B cell (primary cell): ENCODE measurements at places on chromosomes 11 and 22.
A peak's percentile ranks its signal among the peaks of the same experiment; 100 is the strongest.

GRCh38 chr11:67002921-67003411 lies 20.0 kb upstream of the SYT12 start:
- no peak for DNase-seq

GRCh38 chr11:96337541-96338431 lies 5.2 kb downstream of the MAML2 start:
- DNase-seq: peak; percentile 42

DNA sequence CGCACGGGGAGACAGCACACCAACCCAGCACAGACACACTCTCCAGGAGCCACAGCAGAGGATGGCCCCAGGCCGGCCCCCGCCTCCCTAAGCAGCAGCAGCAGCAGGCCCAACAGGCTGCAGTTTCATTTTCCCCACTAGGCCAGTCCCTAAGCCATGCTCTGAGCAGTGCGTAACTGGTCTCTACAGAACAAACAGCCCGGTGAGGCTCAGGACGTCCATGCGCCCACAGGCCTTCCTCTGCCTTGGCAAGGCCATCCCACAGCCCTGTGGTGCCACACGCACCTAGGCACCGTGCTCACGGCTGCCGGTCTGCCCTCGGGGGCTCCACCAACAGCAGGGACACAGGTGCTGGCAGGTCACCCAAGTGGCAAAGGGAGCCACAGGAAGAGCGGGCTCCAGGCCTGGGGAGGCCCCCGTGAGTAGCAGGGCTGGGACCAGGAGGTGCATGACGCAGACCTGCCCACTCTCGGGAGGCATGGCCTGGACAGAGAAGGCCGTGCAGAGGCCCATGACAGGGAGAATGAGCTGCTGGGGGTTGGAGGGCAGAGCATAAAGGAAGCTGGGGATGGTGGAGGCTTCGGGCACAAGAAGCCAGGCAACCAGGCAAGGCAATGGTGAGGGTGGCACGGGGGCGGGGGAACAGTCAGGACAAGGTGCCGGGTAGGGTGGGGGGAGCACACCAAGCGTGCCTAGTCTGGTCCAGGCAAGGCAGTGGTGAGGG lies 1.4 kb upstream of the MOB2 start:
- no peak for DNase-seq

- DNase-seq: no peak
Measured at GRCh38 chr22:36303874-36304273, 50.9 kb downstream of the APOL1 start.

GRCh38 chr11:22520521-22520920 lies 105.1 kb downstream of the FANCF start:
- DNase-seq: no peak

DNA sequence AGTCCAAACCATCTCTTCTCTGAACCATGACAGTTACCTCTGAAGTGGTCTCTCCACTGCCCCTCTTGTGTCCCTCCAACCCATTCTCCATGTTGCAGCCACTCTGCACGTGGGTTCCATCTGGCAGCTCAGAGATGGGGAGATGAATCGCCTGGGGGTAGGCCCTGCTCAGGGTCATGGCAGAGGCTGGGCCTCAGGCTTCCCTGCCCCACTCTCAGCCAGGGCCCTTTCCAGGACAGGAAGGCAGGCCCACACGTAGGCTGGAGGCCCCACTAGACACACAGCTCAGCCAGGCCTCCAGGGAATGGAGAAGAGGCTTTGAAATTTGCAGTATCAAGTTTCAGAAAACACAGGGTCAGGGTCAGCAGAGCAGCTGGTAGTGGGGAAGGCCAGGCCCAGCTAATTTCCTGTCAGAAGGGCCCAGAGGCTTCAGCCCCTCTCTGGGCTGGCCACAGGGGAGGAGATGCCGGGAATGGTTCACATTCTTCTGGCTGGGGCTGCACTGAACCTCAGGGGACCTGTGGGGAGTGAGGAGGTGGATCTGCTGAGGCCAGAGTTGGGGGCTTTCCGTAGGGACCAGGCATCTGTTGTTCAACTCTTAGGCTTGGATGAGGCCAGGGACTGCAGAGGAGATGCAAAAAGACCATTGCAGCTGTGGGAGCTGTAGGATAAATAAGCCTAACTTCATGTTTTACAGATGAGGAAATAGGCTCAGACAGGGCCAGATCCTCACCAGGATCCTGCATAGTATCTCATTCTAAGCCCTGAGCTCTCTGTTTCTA lies 101.6 kb downstream of the SWAP70 start:
- DNase-seq: no peak

GRCh38 chr22:44186121-44186510 lies 5.4 kb downstream of the PARVG start:
- no peak for DNase-seq

DNA sequence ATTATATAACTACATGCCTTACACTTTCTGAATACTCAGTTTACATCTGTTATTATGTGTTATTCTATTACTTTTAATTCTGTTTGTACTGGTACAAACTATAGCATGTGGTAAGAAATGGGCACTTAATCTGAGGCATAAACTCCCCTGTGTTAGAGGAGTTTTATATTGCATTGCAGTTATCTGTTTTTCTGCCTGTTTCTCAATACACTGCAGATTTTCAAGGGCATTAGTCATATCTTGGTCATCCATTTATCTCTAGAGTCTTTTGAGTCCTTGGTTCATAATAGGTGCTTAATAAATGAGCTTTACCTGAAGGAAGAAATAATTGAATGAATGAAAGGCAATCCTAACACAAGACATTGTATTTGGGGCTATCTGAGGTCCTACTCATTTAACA lies 182.9 kb upstream of the CTSC start:
- no peak for DNase-seq

- DNase-seq: peak; percentile 37
Measured at GRCh38 chr11:67656278-67656922, 5.9 kb upstream of the ACY3 start.

- no peak for DNase-seq
Measured at GRCh38 chr11:119361056-119361787, 14.7 kb upstream of the MFRP start.

DNA sequence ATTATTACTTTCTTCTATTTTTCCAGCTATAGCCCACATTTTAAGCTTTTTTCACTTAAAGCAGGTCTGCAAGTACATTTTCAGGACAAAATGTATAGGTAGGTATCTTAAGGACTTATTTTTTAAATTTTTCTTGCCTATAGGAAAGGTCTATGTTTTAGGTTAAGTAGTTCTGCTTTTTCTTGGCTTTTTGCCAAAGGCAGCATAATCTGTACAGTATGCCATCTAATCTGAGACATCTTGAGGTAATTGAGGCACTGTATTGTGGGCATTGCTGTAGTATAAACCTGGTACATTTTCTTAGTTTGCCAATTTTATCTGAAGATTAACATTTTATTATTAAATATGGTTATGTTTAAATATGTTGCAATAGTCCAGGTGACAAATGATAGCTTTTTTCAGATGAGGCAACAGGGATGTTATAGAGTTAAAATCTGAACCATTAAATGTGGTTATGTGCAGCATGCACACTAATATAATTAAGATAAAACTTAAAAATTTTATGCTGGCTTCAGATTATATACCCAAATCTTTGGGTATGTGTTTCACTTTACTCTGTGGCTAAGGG lies 42.9 kb downstream of the QSER1 start:
- DNase-seq: no peak

DNA sequence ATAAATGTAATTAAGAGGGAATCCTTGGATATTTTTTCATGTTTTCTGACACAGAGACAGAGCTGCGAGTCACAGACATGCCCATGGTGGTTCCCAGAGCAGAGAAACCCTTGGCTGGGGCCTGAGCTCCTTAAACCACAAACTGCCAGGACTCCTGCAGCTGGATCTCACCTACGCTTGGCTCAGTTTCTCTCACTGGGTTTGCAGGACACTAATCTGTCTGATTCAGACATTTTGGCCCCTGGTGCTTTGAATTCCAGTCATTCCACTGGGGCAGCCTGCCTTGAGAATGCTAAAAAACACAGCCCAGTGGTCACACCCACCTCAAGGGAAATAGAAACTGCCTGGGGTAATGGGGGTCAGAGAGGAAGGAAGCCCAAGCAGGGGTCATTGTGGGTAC lies 122.6 kb downstream of the CCDC81 start:
- DNase-seq: no peak

GRCh38 chr11:113773092-113773415 lies 438 bp downstream of the ZW10 start:
- no peak for DNase-seq

- DNase-seq: peak; percentile 14
Measured at GRCh38 chr11:123302751-123303195, 107.7 kb upstream of the CLMP start.

DNA sequence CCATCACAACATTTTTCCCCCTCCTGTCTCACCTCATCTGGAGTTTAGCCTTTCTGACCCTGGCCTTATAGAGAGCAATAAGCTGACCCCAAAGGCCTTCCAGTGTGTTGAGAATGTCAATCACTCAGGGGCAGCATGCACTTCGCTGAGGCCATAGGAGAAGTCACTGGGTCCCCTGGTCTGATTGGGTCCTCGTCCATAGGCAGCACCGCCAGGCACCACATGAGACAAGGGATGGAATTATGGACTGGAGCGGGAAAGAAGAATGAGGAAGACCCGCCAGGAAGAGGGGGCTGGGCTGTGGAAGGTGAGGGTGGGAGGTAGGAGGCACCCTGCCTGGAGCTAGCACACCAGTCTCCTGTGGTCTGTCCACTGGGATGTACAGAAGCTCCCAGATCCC lies 72.9 kb downstream of the DSCAML1 start:
- DNase-seq: no peak

DNA sequence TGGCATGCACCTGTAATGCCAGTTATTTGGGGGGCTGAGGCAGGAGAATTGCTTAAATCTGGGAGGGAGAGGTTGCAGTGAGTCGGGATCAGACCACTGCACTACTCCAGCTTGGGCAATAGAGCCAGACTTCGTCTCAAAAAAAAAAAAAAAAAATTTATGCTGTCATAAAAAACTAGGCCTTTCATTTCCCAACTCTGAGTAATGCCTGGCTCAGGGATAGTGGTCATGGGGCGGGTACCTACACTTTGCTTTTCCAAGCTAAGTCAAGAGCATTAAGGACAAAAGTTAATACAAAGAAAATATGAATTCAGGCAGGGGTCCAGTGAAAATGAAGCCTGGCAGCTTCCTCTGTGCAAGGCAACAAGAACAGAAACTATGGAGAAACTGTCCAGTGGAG lies 16.3 kb downstream of the CPSF7 start:
- no peak for DNase-seq

DNA sequence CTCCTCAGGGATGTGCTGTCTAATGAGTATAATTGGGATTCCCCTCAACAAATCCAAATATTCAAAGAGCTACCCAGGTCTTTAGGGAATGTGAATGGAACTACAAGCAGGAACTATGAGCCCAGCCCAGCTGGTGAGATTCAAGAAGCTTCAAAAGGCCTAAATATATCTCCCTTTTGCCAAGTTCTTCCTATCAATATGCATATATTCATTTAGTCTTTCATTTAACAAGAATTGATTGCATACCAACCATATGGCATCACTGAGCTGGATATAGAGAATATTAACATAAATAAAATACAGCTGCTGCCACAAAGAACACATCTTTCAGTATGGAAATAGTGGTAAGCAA lies 58.9 kb upstream of the PRSS23 start:
- DNase-seq: no peak

DNA sequence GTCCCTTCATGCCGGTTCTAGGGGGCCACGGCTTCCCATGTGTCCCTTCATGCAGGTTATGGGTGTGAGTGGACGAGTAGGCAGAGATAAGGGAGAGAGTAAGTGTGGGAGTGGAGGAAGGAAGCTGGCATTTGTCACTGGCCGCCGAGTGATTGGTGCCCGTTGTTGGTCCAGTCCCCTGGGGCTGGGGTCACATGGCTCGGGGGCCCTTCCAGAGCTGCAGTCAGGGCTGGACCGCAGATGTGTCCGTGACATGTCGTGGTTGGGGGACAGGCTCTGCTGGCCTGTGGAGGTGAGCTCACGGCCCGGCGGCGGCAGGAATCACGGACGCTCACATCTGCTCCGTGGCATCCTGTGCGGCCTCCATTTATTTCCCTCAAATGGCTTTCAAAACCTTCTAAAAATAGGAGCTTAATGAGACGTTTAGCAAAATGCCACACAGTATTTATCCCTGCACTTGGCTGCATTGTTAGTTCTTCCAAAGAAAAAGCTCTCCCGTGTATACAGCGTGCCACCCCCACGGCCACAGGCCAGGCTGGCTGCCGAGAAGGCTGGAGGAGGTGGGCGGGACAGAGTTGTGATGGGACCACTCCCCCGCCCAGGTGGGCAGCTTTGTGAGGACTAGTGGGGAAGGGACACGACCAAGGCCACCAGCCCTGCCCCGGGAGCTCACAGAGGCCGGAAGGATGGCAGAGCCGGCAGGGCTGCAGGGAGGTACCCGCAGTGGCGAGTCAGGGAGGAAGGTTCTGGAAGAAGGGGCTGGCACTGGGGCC lies 386.7 kb downstream of the TBC1D22A start:
- no peak for DNase-seq

DNA sequence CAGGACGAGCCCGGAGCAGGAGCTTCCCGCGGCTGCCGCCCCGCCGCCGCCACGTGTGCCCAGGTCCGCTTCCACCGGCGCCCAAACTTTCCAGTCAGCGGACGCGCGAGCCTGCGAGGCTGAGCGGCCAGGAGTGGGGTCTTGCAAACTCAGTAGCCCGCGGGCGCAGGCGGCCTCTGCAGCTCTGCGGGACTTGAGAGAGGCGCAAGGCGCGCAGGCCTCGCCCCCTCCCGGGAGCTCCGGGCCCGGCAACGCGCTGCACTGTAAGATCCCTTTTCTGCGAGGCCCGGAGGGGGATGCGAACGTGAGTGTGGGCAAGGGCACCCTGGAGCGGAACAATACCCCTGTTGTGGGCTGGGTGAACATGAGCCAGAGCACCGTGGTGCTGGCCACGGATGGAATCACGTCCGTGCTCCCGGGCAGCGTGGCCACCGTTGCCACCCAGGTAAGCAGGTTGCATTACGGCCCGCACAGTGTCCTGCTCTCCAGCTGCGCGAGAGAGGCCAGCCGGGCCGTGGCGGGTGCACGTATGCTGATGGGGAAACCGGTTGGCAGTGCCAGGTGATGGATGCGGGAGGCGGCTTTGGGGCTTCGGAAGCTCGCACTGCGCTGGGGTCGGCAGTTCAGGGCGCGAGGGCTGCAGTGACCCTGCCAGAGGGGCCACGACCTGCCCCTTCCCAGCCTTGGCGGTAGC lies 2.0 kb downstream of the SLC6A5 start:
- no peak for DNase-seq

DNA sequence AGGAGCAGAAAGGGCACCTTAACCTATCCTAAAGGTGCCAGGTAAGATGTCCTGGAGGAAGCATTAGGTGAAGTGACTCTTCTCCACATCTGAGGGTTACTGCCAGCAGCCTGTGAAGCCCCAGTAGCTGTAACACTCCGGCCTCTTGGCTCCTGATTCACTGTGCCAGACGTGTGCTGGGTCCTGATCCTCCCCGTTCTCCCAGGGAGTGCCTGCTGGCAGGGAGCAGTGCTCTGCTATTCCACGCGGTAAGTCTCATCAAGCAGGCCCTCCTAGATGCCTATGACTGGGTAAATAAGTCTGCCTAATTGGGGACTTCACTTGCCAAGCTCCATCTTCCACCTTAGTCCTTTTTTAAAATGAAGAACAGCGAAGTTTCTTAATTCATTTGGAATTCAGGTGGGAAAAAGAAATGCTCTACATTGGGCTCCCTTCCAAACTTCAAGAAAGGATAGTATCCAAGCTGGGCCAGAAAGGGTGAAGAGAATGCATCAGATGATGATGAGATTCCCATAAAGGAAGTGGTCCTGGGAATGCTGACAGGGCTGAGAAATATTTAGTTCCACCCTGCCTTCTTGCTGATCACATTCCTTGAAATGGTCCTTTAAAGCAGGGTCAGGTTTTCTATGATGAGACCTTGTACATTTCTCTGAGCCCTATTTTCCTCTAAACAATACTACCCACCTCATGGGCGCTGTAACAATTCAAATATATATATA lies 188.0 kb downstream of the MAML2 start:
- DNase-seq: no peak
